D721Med (cell line): ENCODE measurements at places on chromosomes 4 and X.

DNA sequence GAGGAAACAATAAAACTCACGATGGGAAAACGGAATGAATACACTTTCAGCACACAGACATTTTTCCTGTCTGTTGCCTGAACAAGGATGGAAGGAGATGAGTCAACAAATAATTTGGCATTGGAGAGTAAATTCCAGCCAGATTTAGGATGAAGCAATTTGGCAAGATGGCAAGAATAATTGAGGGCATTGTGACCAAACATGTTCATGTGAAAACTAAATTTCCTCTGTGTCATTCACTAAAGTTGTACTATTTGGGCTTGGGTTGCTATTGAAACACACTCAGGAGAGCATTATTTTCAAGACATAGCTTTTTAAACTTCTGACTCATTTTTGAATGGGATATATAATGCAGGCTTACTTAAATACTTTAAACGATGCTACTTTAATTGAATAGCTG is 1614.4 kb downstream of the PCDH19 start:
- DNase-seq: no peak

- no peak for DNase-seq
Observed at GRCh38 chr4:851701-852430, 25.9 kb upstream of the CPLX1 start.

DNA sequence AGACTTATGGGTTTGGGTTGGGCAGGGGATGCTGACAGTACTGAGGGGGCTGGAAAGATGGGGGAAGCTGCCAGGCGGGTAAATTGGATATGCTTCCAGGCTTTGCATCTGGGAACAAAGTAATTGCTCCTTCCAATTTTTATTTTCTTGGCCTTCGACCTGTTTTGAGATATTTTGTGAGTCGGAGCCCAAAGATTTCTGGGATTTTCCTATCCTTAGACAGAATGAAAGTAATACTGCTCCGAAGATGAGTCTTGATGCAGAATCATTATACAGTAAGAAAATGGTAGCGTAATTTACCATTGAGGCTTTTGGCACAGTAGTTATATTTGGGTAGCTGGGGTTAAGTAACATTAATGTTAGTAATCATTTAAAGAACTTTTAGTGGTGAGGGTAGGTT is 1.4 kb downstream of the SMARCA5 start:
- DNase-seq: no peak

- no peak for DNase-seq
Observed at GRCh38 chrX:14209034-14209433, 179.3 kb upstream of the GEMIN8 start.

- no peak for DNase-seq
Observed at GRCh38 chr4:1541449-1542225, 135.4 kb upstream of the NKX1-1 start.

DNA sequence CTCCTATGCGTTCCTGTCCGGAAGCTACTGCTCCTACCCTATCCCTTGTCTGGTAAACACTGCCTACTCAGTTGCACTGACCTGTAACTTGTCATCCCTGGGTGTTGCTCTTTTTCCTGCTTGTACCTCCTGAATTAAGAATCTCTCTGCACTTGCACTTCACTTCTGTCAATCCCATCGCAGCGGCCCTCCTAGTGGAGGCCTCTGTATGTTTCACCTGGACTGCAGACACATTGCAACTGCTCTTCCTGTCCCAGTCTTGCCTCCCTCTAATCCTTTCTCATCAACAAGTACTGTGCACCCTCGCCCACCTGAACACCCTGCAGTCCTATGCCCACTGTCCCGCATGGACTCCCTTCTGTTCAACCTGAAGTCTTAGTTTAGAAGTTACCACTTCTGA is 8.0 kb downstream of the GK start:
- no peak for DNase-seq

DNA sequence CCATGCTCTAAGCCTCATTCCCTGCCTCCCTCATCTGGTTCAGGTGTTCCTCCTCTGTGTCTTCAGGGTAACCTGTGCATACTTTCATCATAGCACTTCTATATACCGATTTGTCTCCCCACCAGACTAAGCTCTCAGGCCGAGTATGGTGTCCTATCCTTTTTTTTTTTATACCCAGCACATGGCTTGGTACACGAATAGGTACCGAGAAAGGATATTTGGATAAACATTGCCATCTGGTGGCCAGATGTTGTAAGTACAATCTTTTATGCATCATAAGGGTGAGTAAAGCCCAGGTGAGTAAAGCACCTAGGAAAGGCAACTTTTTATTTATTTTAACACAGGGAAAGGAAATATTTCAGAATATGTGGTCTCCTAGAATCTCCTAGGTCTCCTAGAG is 68.4 kb downstream of the MID2 start:
- DNase-seq: no peak

DNA sequence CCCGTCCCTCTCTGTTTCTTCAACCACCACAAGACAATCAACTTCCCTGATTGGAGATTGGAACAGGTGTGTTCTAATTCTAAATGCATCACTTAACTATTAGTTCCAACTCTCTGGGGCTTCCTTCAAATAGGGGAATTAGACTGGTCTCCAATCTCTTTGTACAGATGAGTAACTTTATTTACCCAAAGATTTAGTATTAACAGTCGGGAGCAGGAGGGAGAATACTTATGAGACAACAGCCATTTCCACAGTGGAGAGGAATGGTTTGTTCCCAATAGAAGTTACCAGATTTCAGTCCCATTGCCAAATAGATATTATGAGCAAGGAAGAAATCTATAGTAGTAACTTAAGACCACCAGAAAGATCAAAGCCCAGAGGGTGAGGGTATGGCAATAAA is 46.2 kb downstream of the CASK start:
- DNase-seq: no peak

DNA sequence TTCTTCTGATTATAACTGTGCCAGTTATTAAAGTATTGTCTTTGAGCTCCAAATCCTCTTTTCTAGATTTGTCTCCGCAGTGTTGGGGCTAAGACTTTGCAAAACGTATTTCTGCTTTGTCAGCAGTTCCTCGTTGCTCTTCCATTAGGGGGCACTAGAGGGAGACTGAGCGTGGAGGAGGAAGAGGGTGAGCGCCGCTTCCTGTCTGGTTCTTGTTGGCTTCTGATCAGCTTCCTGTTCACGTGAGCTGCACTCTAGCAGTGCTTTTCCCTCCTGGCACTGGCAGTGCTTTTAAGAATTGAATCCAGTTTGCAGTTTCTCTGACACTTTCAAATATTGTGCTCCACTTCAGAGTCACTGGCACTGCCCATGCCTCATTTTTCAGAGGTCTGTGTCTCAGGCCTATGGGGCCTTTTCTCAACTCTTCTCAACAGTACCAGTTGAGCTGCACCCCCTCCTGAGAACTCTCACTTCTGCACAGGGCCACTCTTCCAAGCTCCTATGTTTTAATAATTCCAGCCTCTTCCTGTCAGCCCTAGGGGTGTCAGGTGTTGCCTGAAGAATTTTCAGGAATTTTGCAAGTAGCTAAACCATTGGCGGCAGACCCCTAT is 54.4 kb upstream of the LCORL start:
- no peak for DNase-seq

GRCh38 chr4:113952452-113953029 is 26.9 kb downstream of the ARSJ start:
- DNase-seq: no peak

DNA sequence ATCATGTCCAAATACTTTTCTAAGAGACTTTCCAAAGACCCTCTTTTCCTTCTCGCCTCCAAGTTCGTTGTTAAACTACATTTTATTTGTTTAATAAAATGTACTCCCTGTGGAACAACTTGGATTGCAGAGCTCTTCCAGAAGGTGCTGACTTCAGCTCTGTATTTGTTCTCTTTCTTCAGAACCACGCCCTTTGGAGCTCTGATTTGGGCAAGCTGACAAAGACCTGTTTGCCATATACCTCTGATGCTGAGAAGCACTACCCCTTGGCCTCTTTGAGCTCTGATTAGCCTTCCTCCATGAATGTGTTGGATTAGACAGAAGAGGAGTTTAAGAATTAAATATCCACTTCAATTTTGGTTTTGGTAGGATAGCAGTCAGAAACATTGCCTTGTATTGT is 815.1 kb upstream of the POU3F4 start:
- no peak for DNase-seq

DNA sequence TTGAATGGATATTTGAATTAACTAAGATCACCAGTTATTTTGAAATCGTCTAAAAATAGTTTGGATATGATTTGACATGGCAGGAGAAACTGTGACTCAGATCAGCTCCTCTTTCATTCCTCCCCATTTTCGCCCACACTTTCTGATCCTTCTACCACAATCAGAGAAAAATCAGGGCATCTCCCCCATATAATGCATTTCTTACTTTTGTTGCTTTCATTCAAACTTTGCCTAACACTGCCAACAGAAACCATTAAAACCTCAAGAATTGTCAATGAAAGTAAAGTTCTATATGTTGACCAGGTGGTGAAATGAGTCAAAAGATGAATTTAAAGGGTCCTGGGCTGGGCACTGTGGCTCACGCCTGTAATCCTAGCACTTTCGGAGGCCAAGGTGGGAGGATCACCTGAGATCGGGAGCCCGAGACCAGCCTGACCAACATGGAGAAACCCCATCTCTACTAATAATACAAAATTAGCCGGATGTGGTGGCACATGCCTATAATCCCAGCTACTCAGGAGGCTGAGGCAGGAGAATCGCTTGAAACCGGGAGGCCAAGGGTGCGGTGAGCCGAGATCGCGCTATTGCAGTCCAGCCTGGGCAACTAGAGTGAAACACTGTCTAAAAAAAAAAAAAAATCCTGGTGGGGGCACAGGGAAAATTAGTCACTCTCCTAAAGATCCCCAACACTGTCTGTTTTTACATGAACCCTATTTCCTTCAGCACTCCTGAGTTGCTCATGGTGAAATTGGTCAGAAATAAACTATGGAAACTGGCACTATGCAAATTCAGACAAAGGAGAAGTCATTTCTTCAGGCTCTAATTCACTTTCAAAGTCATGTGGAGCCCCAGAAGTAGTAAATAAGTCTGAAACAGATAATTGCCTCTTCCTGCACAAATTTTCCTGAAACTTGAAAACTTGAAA is 122.8 kb upstream of the NOCT start:
- no peak for DNase-seq

DNA sequence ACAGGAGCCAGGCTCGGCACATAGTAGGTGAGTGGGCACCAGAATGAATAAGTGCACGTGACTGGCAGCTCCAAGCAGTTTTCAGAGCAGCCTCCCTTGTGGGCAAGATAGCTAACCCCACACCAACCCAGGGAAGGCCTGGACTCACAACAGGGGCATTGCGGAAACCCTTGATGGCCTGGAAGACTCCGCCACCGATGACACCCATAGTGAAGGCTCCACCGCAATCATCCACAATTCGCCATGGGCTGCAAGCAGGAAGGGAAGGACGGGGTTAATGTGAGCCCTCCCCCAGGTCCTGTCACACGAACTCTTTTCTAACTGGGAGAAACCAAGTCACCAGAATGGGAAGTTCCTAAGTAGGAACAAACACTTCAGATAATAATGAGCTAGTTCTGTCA is 957 bp downstream of the TIMM17B start:
- DNase-seq: no peak

DNA sequence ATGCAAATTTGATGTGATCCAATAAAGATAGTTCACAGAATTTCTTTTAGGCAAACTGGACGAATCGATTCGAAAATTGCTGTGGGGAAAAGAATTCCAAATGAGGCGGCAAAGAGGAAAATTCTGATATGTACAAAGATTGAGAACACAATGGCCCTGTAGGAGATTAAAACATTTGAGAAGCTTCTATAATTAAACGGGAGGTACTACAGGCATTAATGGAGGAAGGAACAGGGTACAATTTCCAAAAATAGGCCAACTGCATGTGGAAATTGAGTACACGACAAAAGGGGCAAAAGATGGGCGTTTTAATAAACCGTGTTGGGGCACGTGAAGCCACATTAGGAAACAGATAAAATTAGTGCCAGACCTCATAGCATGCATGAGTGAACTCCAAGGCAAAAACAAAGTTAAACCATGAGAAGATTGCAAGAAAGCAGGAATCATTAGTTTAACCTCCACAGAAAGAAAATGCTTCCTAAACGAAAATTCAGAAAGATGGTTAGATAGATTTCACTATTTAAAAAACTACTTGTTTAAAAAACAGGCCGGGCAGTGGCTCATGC is 68.4 kb downstream of the DHRSX start:
- no peak for DNase-seq

DNA sequence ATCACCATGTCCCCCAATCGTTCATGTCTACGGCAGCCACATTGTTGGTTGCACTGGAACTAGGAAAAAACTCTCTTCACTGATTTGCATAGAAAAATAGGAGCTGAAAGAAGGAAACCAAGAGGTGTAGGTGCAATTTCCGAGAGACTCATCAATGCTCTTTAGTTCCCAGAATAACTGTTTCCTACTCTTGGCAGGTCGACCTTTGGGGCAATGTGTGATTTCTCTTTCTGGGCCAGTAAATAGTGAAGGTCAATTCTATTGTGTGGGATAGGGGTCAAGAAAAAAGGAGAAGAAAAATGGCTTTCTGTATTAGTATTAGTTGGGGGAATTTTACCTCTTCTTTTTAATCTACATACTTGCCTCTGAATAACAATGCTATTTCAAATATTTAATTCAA is 55.9 kb upstream of the PDE5A start:
- DNase-seq: no peak

DNA sequence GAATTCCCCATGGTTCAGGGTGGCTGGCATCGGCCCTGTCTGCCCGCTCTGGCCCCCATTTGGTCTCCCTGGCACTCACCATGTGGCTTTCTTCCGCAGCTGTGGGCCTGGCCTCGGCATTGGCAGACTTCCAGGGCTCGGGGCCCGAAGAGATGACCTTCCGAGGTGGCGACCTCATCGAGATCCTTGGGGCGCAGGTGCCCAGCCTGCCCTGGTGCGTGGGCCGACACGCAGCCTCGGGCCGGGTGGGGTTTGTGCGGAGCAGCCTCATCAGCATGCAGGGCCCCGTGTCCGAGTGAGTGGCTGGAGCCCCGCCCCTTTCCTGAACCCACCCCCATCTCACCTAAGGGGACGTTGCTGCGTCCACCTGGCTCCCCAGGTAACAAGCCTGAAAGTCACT is 20.1 kb downstream of the SH3TC1 start:
- no peak for DNase-seq

DNA sequence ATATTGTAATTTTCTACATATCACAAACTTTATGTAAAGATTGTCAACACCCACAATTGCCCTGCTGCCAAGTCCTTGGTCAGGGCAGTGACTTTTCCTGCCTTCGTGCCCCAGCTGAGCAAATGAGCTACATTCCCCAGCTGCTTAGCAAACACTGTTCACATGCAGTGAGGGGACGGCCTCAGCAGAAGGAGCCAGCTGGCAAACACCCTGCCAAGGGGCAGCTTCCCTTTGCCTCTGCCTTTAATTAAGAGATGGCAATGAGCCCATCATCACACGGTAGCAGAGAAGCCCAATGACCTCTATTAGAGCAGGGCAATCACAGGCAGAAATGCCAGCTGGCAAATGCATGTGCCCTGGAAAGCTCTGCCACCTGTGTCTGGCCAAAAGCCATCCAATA is 253.4 kb downstream of the EPHA5 start:
- DNase-seq: no peak

- DNase-seq: no peak
Observed at GRCh38 chrX:22164770-22165388, 107.8 kb upstream of the CBLL2 start.

DNA sequence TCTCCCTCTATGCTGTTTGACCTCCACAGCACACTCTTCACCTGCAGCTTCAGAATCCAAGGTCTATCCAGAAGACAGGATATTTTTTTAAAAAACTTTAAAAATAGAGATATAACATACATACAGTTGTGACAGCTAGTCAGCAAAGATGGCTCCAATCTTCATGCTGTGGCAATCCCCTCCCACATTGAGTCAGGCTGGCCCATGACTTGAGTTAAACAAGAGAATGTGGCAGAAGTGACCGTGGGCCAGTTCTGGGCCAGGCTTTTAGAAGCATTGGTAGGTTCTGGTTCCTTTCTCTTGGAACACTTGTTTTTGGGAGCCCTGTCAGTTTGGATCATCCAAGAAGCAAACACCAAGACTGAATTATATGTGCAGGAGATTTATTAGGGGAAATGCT is 36.1 kb upstream of the REPS2 start:
- no peak for DNase-seq
